ENCODE measurements at places on chromosomes 1 and 21.

DNA sequence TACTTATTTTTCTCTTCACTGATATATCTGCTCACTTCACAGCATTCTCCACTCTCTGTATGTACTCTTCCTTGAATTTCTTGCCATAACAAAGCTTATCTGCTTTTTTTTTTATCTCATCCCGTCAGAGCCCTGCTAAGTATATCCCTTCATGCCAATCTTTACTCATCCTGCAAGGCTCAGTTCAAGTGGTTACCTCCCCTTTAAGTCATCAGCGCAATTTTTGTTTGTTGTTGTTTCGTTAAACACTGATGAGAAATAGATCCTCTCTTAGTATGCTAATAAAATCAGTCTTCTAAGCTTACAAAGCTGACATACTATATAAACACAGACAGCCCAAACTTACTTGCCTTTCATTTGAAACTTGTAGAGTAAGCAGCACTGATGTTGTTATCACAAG, 17.8 kb downstream of the COL24A1 start:
- no peak for DNase-seq

DNA sequence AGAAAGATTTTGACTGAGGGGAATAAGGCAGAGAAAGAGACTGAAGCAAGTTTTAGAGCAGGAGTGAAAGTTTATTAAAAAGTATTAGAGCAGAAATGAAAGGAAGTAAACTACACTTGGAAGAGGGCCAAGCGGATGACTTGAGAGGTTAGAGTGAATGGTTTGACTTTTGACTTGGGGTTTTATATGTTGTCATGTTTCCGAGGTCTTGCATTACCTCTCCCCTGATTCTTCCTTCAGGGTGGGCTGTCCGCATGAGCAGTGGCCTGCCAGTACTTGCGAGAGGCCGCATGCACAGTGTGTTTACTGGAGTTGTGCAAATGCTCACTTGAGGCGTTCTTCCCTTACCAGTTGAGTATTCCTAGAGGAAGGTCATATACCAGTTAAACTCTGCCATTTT, 13.0 kb upstream of the DENND2D start:
- peak; percentile 61 for DNase-seq

DNA sequence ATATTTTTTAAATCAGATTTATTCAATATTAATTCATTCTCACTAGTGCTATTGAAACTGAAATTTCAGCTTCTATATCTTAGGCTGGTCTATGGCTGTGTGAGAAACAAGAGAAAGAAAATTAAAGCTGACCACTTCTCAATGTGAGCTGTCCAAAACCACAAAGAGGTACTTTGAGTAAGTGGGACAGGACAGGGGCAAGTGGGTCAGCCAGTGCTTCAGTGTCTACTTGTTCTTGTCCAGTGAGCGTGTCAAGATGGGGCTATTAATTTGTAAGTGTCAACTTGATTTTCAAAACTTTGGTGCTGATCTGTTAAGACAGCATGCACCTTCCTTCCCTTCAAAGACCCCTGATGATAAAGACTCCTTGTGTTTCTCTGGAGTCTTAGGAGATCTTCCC, 533.9 kb downstream of the PLPP3 start:
- no peak for DNase-seq

GRCh38 chr1:5933676-5934057, 58.6 kb downstream of the NPHP4 start:
- no peak for DNase-seq

DNA sequence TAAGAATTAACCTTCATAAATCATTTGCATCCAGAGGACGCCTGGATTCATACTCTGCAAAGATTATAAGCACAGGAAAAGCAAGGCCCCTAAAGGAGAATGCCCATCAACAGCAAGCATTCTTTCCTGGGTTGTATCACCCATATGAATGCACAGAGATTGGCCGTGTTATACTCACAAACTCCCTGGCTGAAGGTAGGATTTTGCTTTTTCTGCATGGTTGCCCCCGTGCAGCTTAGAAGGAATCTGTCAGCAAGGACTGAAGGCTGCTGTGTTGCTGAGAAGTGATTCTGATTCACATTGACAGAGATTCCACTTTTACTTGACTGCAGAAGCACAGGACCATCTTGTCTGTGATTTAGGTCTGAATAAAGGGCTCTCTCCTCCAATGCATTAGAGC, 283.0 kb downstream of the LRRIQ3 start:
- no peak for DNase-seq

DNA sequence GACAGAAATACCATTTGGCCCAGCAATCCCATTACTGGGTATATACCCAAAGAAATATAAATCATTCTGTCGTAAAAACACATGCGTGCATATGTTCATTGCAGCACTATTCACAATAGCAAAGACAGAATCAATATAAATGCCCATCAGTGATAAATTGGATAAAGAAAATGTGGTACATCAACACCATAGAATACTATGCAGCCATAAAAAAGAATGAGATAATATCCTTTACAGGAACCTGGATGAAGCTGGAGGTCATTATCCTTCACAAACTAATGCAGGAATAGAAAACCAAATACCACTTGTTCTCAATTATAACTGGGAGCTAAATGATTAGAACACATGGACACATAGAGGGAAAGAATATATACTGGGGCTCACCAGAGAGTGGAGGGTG, 109.6 kb upstream of the SLC35F3 start:
- no peak for DNase-seq

- no peak for DNase-seq
Observed at GRCh38 chr1:164225011-164225410, 334.0 kb upstream of the PBX1 start.

DNA sequence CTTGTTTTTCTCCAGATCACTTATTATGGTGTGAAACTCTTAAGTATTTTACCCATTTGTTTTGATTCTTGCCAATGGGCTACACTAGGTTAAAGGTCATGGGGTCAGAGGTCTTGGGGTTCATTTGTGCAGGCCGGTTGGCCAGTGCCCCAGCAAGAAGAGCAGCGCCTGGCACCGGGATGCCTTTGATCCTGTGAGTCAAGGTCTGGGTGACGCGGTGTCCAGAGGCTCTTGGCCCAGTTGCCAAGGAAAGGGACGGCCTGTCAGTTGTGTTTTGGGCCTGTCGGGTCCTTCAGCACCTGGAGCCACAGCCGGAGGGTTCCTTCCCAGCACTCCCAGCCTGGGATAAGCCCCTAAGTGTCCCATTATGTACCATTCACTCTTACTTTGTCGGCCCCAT, 25.1 kb downstream of the RHBG start:
- DNase-seq: no peak

DNA sequence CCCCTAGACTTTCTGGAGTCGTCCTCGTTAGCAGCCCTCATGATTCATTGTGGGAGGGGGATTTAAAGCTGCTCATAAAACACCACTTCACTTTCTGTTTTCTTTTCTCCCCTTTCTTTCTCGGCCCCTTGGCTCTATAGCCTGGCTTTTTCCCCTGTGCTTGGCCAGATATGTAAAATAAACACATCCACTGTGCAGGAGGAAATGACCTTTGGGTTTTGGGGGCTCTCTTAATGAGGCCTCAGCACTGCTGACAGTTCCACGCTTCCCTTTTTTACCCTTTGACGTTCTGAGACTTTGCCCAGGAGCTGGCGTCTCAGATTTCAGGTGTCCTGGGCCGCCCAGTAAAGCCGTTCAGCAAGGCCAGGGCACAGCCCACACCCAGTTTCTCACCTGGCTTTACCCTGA, 65.7 kb downstream of the RUNX3 start:
- DNase-seq: peak; percentile 51

- peak; percentile 86 for DNase-seq
Observed at GRCh38 chr1:156746728-156747631, 4.5 kb downstream of the HDGF start.

DNA sequence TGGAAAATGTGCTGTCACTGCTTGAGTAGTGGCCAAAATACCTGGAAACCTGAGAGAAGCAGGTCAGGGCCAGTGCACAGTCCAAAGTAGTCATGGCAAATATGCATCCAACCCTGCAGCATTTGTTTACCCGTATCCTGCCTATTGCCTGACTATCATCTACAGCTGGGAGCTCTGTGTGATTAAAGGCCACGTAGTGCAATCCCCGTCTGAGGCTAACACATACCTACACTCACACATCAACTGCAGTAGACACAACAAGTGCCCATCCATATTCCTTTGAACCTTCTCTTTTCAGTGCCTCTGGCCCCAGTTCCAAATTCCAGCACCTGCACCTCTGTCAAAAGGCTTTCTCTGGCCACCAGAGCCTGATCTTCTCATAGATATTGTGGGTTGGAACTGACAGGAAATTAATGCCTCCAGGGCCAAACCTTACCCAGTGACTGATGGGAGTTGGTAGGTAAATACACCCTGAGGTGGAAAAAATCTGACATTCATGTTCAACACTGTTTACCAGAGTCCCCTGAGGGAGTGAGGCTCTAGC, 383.0 kb downstream of the SETD4 start:
- DNase-seq: no peak

- no peak for DNase-seq
Observed at GRCh38 chr1:46520063-46520911, 30.7 kb downstream of the DMBX1 start.

DNA sequence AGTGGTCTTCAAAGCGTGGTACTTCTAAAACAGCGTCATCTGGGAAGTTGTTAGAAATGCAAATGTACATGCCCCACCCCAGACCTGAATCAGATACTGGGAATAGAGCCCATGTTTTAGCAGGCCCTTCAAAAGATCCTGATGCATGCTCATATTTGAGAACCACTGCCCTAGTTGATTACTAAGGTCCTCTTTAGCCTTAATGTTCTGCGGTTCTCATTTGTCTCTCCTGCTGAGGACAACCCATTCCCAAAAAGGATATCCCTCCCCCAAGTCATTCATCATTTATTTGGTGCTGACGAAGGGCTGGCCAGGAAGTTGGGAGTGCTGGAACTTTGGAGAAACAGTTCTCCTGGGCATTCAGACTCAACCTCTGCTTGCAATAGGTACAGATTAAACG, 92.4 kb upstream of the RALGPS2 start:
- DNase-seq: no peak

- no peak for DNase-seq
Observed at GRCh38 chr1:226511296-226511695, 37.3 kb upstream of the STUM start.

GRCh38 chr1:167715157-167715999, 6.4 kb upstream of the MPZL1 start:
- peak; percentile 86 for DNase-seq

DNA sequence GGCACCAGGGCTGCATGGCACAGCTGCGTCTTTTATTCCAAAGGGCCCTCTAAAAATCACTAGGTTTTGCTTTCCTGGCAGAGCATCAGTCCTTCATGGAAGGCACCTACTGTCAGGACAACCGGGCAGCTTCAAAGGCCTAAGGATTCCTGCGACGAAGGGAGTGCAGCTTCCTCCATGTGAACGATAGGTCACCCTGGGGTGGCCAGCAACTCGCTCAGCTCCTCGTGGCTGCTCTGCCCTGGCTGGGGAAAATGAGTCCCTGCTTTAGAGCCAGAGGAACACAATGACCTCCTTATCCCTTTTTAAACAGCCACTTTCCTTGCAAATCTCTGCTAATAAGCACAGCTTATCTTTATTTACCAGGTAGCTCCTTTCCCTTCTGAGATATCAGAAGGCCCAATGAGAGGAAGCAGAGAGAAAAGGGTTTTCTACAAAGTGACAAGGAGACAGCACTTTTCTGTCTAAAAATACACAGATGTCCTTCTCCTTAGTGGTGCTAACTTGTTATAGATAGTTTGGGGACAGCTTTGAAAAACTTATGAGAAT, 71.6 kb upstream of the SMYD2 start:
- DNase-seq: no peak

- DNase-seq: no peak
Observed at GRCh38 chr21:14486869-14487268, 59.2 kb downstream of the SAMSN1 start.

GRCh38 chr1:15406614-15407559, 2.8 kb upstream of the EFHD2 start:
- no peak for DNase-seq

- no peak for DNase-seq
Observed at GRCh38 chr1:17895986-17896385, 140.9 kb downstream of the ACTL8 start.

GRCh38 chr1:50497007-50497406, 73.8 kb upstream of the DMRTA2 start:
- no peak for DNase-seq

DNA sequence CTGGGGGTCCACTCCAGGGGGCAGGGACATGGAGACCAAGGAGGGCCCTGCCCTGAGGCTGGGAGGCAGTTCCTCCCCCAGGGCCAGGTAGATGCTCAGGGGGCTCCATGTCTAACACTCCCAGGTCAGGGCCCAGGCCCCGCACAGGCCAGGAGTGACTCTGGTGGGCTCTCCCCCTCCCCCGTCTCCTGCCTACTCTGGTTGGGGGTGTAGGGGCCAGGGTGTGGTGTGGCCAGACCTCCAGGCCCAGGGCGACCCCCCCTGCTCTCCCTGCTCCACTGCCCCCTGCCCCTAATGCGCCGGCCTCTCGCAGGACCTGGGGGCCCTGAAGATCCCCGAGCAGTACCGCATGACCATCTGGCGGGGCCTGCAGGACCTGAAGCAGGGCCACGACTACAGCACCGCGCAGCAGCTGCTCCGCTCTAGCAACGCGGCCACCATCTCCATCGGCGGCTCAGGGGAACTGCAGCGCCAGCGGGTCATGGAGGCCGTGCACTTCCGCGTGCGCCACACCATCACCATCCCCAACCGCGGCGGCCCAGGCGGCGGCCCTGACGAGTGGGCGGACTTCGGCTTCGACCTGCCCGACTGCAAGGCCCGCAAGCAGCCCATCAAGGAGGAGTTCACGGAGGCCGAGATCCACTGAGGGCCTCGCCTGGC, 19.7 kb upstream of the CCDC27 start:
- no peak for DNase-seq

- DNase-seq: no peak
Observed at GRCh38 chr1:53180226-53180625, 16.4 kb upstream of the CPT2 start.

GRCh38 chr1:204384636-204385352, 25.1 kb upstream of the PLEKHA6 start:
- no peak for DNase-seq

GRCh38 chr21:34345892-34346291, 17.9 kb upstream of the KCNE2 start:
- DNase-seq: no peak

- DNase-seq: no peak
Observed at GRCh38 chr1:189708674-189709073, 769.0 kb downstream of the BRINP3 start.

- no peak for DNase-seq
Observed at GRCh38 chr1:211986628-211987254, 48.6 kb downstream of the INTS7 start.

DNA sequence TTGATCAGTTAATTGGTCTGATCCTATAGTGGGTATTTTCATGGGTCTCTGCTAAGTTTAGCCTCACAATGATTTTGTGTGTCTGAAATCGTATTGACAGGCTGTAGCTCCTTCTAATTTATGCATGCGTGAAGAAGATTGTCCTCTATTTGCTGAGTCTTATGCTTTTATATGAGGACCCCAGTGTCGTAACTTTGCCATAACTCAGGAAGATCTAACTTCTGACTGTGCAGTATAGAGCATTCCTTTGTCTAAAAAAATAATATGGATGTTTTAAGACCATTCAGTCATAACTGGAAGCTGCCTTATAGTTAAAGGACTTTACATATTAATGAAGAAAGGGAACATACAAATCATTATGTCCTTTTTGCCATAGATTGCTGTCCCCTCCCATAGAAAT, 73.3 kb downstream of the CAMTA1 start:
- no peak for DNase-seq
